ENCODE measurements at places on chromosomes 6 and 20.

DNA sequence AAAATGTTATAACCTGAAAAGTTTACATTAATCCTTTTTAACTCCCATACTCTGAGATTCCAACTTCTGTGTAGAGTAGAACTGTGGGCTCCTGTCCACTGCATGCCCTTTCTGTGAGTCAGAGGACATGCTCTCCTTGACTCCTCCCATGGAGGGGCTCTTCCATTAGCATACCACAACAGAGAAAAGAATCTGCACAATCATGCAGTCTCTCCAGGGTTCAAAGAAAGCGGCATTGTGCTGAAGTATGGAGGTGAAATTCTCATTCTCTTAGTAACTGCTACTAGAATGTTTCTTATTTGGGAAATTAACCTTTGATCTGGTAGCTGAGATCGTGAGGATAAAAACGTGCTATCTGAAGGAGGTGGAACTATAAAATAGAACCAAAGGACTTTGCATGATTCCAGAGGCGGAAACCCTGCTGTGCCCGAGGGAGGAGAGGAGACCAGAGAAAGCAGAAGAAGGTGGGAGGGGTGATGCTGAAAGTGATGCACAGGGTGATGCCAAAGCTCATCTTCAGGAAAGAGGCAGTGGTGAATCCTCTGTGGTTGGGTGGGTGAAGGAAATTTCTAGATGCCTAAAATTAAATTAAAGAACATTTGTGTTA lies 202.2 kb upstream of the PCSK2 start:
- peak; percentile 82 for DNase-seq

DNA sequence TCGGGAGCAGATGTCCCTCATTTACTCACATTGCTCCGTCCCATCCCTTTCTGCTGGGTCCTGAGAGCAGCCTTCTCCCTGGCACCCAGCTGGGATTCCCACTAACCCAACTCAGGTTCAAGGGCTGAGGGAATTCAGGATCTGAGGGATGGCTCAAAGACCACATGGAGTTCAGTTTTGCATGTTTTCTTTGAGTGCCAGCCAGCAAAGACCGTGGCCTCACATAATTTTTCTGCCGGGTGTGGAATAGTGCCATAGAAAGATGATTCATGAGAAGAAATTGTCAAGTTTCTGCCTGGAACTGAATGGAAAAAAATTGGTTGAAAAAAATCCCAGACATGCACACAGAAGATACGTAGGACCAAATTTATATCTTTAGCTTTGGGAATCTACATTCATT lies 168.6 kb downstream of the CD83 start:
- DNase-seq, result peak; percentile 97

DNA sequence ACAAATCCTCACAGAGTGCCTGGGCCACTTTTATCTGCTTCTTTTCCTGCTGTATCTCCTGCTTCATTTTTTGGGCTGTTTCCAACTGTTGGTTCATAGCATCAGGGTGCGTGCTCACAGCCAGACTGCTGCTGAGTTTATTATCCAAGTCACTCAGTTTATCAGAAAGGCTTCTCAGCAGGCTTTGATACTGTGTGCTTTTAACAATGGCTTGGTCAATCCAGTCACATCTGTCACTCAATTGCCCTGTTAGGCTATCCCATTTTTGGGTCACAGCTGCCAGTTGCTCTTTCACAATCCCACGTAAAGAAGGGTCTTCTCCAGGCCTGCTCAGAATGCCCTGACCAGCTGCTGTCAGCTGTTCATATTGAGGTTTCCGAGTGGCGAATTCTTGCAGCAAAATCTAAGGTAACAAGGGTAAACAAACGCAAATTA lies 87.2 kb downstream of the DST start:
- DNase-seq, result peak; percentile 44

DNA sequence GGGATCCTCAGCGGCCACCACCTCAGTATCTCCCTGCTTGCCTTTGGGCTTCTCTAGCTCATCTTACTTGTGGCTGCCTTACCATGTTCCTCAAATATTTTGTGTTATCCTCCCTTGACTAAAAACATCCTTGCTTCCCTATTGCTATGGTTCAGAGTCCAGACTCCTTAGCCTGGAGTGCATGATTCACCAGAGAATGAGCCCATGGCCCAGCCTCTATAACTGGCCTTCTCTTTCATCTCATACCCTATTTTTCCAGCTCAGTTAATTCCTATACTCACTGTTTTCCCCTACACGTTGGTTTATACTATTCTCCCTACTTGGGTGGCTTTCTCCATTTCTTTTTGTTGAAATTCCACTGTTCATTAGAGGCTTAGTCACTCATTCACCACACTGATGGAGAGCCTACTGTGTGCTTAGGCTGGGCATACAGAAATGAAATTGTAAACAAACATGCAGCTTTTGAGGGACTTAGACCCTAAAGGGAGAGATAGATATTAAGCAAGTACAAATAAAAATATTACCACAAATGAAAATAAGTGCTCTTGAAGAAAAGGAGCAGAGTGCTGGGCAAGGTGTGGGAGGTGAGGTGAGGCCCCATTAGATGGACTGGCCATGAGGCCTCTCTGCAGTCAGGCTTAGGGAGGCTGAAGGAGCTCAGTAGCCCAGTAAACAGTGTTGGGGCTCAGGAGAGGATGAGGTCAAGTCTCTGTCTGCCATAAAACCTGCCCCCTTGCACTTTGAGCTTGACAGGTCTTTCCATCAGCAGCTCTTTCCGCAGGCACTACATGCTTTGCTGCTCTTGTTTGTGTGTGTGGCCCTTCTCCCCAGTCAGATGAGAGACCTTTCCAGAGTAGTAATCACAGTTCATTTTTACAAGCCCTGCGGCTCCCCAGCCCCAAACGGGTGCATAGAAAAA lies 109.3 kb downstream of the TCP11 start:
- no peak for DNase-seq

DNA sequence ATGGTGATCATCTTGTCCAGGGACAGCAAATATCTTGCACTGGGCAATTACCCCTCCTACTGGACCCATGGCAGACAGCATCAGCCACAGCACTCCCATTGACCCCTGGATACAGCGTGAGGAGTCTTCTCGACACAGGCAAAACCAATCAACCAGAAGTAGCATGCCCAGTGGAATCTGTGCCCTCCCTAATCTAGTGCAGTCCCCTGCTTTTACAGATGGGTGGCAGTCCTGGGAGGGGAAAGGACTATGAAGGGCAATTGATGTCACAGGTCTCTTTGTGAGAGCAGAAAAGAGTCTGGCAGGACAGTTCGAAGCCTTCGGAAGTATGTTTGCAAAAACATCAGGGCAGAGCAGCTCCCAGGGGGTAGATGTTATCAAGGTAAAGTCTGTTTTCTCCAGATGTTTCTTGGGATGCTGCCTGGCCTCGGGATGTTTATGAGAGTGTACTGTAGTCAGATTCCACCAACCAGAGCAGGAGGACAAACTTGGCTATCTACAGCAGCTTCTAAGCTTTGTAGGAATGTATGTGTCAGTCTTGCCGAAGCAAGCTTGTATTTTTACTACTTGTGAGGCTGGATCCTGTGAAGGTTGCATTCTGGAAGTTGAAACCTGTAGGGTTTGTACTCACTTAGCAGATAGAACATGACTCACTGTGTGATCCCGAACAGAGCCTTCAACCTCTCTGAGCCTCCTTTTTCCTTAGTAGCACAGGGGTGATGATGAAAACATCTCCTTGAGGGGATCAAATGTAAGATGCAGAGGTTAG lies 63.0 kb upstream of the MYL9 start:
- DNase-seq, result peak; percentile 64

- DNase-seq, result no peak
Measured at GRCh38 chr20:21556398-21556797, 42.5 kb upstream of the NKX2-2 start.

- peak; percentile 4 for DNase-seq
Measured at GRCh38 chr20:2032168-2032567, 38.3 kb upstream of the PDYN start.

DNA sequence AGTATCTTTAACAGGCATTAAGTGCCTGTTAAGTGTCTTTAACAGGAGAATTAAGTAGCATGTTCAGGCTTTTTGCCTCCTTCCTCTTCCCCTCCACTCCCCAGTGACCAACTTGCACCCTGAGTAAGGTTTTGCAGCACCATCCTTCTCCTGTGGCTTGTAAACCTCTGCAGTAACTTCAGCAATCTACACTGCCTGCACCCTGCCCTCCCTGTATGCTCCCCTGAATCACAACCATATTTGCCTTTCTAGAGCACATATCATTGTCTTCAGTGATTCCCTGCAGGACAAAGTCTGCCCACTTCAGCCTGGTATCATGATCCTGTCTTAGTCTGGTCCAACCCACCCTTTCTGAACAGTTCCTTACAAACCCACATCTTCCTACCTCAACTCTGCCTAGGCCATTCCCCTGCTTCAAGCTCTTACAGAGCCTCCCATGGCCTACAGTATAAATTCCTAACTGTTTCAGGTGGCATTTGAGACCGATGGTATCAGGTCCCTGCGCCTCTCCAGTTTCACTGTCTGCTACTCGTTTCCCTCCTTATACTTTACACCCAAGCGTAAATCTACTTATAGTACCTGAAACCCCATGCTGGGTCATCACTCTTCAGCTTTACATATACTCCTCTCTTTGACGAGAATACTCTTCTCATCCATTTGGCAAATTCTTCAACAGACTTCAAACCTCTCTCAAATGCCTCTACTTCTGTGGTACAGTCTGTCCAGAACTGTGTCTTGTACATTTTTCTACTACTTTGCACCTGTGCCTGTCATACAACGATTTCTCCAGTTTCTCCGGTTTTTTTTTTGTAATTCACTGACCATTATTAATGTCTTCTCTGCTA lies 69.8 kb downstream of the ZHX3 start:
- no peak for DNase-seq

DNA sequence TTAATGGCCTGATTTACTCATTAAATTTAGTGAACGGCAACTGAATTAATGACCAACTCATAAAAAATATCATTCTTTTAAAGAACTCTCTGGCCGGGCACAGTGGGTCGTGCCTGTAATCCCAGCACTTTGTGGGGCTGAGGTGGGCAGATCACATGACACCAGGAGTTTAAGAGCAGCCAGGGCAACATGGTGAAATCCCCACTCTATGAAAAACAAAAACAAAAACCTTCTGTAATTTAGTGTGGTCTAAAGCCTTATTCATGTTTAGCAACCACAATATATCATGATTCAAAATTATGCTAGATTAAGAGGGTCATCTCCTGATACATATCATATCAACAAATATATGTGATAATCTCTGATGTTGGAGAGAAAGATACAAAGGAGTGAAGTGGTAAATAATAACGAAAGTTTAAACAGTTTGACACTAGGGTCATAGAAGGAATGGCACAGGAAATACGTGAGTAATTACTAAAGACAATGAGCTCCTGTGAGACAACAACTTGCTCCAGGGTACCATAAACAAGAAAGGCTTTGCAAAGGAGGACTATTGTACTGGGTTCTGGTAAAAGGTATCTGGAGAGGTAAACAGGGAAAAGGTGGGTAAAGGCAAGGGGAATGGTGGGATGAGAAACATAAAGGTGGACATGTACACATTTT lies 5.7 kb downstream of the ELOVL4 start:
- no peak for DNase-seq

GRCh38 chr6:109454496-109455436 lies 806 bp downstream of the MICAL1 start:
- DNase-seq, result no peak

GRCh38 chr6:125375821-125376220 lies 74.1 kb upstream of the HDDC2 start:
- DNase-seq, result peak; percentile 10

DNA sequence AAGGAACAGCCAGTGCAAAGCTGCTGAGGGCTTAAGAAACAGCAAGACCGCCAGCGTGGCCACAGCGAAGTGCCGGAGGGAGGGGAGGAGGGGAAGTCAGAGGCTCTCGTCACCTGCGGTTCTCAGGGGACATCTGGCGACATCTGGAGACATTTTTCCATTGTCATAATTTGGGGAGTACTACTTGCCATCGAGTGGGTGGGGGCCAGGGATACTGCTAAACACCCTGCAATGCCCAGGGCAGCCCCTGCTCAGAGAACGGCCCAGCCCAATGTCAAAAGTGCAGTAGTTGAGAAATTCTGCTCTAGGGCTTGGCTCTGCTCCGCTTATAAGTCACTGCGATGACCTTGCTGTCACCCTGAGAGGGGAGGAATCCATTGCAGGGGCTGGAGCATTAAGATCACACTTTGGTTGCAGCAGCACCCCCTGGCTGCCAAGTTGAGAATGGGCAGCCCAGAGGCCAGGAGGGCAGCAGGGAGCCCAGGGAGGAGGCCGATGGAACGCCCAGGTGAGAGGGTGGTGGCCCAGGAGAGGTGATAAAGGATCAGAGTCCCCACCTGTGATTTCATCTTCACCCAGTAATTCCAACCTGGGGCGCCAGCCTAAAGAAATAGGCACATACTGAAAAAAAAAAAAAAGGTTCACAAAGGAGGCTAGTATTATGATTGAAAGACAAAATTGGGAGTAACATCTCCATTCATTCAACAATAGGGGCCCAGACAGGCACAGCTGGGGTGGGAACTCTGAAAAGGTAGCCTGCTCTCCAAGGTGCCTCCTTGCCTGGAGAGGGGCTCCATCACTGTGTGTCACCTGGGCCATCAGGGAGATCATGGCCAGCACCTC lies 218.2 kb downstream of the BMP7 start:
- peak; percentile 76 for DNase-seq

- DNase-seq, result peak; percentile 52
Measured at GRCh38 chr6:22332711-22333110, 35.9 kb upstream of the PRL start.

GRCh38 chr20:2340823-2341222 lies 39.9 kb upstream of the TGM6 start:
- DNase-seq, result no peak

GRCh38 chr6:150409576-150410066 lies 40.8 kb downstream of the IYD start:
- no peak for DNase-seq

DNA sequence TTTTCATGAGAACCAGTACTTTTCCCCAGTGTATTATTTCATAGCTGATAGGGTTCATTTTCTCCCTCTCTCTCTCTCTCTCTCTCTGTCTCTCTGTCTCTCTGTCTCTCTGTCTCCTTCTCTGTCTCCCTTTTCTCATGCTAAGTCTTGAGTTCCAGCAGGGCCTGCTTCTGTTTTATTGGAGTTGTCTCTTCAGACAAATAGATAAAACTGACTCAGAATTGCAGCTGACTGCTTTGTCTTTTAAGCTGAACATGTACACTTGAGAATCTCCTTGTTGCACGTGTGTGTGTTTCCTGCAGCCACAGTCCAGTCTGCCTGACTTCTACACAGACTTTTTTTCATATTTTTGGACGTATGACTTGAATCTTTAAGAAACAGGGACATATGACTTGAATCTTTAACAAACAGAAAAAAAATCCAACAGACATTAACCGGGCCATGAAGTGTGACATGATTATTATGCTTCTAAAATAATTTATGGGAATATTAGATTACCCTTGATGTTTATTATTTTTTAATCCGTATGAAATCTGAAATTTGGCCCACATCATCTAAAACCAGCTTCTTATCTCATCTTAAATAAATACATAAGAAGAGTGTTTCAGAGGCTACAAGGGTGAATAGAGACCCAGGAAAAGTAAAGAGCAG lies 71.5 kb downstream of the JAG1 start:
- DNase-seq, result peak; percentile 40
